ENCODE measurements at places on chromosomes 6 and 20.

DNA sequence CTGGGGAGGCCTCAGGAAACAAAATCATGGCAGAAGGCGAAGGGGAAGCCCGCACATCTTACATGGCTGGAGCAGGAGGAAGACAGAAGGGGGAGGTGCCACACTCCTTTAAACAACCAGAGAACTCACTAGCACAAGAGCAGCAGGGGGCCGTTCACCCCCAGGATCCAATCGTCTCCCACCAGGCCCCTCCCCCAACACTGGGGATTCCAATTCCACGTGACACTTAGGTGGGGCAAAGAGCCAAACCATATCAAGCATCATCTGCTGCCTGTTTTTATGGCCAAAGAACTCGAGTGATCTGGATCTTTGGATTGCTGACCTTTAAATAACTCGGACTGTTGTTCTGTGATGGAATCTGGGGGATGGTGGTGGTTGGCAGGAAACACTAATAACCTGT, 28.0 kb downstream of the PNLDC1 start:
- no peak for DNase-seq

DNA sequence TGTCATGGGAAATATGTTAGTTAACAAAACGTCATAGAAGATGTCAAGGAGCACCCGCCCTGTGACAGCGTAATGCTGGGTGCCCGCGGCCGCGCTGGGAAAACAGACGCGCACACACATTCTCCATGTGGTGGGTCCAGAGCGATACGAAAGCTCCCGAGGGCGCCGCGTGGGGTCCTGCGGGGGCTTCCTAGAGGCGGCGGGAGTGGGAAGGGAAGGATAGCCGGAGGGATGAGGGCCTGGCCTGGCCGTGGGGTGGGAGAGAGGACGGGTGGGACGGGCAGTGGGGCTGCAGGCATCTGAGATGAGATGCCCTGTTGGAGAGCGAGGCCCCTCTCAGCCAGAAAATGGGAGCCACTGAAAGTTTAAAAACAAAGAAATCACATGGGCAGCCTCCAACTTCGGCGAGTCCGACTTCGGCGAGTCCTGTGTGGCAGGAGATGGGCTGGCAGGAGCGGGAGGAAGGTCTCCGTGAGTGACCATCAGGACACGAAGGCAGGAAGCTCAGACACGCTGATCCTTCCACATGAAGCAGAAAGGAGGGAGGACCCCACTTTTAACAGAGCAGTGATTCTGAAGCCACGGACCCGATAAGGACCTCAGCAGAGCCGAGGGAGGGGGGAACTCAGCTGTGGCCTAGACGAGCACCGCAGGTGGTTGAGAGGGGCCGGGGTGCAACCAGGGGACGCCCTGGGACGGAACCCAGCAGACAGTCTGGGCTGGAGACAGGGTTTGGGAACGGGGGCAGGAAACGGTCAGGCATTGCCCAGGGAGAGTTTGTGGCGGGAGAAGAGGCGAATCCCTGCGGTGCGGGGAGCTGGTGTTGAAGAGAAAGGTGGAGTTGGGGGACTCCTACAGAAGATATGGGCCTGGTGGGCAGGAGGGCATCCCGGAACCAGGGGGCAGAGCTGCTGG, 114.1 kb upstream of the FRMD1 start:
- no peak for DNase-seq

DNA sequence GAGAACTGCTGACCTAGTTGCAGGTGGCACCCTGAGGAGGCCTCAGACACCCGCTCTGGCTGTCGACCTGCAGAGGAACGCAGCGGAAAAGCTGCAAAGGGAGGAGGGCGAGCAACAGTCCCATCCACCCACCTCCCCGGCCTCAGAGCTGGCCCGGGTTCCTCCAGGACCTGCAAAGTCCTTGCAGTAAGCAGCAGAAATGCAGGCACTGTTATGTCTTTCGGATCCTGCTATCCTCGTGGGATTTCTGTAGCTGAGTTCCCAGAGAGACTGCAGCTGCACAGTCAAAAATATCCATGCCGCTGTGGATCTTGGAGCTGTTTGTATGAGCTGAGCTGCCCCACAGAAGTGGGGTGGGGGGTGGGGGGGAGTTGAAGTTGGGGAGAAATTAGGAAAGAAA, 251.3 kb downstream of the ANKRD60 start:
- no peak for DNase-seq

- DNase-seq = peak; percentile 81
Measured at GRCh38 chr6:142846883-142847287, 98.1 kb downstream of the HIVEP2 start.

GRCh38 chr6:128882991-128883611, at the start of gene LAMA2:
Gene LAMA2 (plus strand): TSS chr6:128883138. CDS start chr6:128883246, 108 bp downstream.
- DNase-seq = peak; percentile 49

DNA sequence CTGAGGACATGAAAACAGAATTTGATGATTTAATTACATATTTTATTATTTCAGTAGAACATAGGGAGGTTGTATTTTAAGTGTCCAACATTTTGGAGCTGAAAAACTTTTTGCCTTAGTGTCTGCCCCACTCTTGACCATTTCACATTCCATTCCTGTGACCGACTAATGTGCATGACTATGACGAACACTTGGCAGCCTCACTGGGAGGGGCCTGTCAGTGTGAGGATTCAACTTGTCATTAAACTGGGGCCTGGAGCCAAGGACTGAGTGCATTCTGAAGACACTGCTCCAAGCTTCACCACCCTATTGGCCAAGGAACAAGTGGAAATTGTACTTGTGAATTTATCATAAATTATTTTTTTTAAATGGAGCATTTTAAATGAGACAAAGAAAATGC, 661.3 kb downstream of the BCKDHB start:
- peak; percentile 29 for DNase-seq

DNA sequence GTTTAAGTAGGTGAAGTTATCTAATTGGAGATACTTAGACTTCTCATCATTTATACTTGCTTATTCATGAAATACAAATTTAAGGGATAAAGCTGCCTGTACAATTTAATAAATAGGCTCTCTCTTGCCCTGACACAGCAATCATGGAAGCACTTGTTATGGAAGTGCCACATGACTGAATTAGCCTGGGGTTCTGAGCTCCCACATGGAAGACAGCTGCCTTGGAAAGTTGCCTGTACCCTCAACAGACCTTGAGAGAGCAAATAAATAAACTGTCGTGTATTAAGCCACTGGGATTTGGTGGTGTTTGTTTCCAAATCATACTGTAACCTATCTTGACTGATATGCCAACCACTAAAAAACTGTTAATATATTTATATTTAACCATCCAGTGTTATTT, 87.0 kb upstream of the RSPO3 start:
- no peak for DNase-seq

- DNase-seq = no peak
Measured at GRCh38 chr6:56280126-56280525, 32.7 kb upstream of the COL21A1 start.

DNA sequence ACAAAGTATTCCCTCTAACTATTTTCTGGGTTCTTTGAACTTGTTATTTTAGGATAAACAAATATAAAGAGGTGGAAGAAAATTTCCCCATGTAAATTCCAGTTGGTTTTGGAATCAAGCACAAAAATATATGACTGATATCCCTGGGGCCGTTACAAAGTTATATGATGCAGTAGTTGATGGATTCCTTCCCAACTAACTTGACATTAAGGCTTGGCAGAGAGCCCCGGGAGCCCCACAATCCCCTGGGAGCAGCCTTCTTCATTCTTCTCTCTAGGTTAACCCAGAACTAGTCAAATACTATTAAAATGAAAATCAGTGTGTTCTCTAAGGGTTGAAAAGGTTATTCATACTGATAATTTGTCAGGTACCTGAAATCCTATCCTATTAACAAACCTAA, 508.9 kb upstream of the SOX4 start:
- no peak for DNase-seq

- DNase-seq = no peak
Measured at GRCh38 chr6:89291256-89291819, 23.8 kb downstream of the GABRR2 start.

- DNase-seq = no peak
Measured at GRCh38 chr6:154749341-154749740, 16.1 kb downstream of the SCAF8 start.

DNA sequence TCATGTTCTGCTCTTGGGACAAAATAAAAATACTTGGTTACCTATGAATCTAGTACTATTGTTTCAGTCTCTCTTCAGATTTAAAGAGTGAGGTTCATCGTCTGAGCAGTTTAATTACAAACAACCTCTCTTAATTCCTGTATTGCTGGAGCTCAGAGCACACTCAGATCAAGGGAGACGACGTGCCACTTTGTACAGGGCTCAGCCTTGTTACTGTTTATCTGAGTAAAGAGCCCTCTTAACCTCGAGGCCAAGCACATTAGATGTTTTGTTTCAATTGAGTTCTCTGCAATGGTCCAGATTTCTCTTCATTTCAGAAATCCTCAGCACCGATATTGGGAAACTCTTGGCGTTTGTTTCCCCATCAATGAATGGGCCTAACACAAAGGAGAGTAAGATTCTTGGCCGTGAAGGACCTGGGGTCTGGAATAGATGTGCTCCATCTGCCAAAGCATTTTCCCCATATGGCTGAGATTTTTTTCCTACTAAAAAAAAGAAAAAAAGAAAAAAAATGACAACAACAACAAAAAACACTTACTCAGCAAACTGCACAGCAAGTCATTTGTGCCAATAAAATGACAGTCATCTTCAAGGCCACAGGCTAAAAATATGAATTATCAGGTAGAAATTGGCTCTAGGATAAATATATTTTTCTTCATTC, 82.6 kb upstream of the CCN6 start:
- DNase-seq = no peak

GRCh38 chr6:84448331-84448730, 220.9 kb upstream of the CEP162 start:
- no peak for DNase-seq

GRCh38 chr20:562232-562897, 18.8 kb upstream of the CSNK2A1 start:
- no peak for DNase-seq

GRCh38 chr6:29729774-29730328, 6.6 kb downstream of the HLA-F start:
- DNase-seq = no peak

- no peak for DNase-seq
Measured at GRCh38 chr20:34744340-34744739, 40.2 kb downstream of the TP53INP2 start.

DNA sequence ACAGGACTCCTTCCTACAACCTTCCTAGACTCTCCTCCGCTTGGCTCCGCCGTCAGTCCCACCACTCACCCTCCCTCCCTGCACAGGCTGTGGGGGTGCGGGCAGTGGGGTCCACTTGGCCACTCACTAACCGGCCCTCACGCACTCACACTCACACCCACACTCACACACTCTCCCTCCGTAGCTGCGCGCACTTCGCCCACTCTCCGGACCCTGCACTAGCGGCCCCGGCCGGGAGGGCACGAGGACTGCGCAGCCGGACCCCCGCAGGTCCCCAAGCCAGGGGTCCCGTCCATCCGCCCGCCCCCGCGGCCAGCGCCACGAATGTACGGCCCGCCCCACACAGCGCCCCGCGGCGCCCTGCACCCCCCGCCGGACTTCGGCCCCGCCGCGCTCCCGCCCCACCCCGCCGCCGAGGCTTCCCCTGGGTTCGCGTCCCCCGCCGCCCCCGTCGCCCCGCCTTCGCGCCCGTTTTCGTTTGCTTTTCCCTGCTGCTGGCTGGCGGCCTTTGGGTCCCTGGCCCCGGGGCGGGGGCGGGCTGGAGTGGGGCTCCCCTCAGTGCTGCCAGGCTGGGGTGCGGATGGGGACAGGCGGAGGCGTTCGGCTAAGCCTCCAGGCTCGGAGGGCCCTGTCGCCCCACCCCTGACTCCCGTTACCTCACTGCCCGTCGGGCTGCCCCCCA, 23.0 kb upstream of the SLC22A7 start:
- no peak for DNase-seq

- DNase-seq = no peak
Measured at GRCh38 chr6:3311826-3312225, 53.1 kb downstream of the PSMG4 start.

DNA sequence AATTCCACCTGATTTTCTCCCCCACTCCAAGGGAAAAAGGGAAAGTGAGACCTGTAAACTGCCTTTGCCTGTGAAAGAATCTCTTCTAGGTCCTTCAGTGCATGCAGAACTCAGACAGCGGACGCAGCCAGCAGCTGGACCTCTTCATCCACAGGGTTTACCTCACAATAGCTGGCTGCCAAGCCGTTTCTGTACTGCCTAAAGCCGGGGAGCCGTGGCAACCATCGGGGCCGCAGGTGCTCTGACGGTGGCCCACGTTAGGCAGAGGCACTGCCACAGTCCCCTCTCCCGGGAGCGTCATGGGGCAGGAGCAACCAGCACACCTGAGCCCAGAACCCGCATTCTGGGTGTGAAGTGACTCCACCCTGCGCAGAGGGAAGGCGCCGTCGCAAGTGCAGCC, 206.1 kb downstream of the TTLL2 start:
- DNase-seq = no peak

- DNase-seq = no peak
Measured at GRCh38 chr20:10662151-10662550, 11.6 kb downstream of the JAG1 start.

GRCh38 chr6:6790891-6791290, 202.4 kb downstream of the LY86 start:
- no peak for DNase-seq

GRCh38 chr6:156396068-156396771, 381.0 kb upstream of the ARID1B start:
- no peak for DNase-seq

DNA sequence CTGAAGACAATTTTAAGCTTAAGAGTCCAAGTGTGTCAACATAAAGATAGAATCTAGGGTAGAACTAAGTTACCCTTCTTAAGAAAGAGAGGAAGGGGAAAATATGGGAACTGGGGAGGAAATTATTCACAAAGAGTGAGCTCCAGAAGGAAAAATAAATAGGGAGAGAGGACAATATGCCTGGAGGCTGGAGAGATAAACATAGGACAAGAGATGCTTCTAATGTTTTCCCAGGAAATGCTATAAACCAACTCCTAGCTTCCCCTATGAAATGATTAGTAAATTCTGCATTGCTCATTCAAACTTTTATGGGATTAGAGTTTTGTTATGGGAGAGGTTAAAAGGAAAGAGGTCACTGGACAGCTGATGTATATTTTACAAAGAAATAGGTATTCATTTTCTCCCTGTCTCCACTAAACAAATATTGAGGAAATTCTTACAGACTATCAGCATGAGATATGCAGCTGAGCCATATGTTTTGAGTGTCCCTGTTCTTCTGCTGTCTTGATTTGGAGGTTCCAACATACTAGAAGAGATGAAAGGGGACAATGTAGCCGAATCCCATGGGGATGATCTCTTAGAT, 22.0 kb downstream of the TPD52L1 start:
- no peak for DNase-seq

DNA sequence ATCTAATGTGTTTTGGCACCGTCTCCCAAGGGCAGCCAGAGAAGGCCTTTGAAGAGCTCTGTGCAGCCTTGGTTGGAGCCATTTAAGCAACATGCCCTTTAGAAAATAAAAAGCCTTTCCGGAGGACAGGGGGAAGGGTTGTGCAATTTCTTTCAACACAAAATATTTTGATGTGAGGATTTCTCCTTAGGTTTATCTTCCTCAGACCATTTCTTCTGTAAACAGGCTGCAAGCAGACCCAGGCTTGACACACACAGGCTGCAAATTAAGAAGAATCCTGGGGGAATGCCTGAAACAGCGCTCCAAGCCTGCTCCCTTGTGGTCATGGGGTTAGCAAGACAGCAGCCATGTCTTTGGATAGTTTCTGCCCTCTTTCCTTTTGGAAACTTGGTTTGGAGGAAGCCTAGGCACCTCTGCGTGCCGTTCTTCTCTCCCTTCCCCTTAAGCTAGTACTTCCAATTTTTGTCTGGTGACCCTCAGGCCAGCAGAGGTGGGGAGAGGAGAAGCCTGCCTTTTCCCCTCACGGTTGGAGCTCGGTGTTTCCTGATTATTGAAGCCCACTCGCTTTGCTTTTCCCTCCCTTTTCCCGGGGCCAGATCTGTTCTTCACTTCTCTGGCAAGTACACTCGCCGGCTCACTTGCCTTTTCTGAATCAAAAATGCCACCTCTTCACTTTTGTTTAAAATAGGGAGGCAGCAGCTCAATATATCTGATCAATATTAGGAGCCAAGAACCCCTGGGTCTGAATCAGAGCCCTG, 39.6 kb upstream of the NOX3 start:
- DNase-seq = peak; percentile 90

All from AG09309 (cell line).